ENCODE measurements at places on chromosomes 5 and 9.

DNA sequence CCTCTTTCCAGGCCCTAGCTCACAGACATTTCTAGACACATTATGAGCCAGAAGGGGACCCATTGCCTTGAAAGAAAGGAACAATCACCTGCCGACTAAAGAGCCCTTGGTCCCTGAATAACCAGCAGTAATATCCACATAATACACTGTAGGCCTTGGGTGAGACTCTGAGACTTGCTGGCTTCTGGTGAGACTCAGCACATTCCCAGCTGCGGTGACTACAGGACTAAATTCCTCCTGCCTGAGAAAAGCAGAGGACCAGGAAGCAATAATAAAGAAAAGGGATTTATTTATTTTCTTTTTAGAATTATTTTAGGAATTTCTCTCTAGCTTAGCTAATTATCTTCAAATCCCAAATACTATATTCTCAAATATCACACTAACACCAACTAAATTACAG is 87.8 kb upstream of the RGS7BP start:
- DNase-seq: no peak

GRCh38 chr5:134132372-134133187 is 18.1 kb downstream of the TCF7 start:
- no peak for DNase-seq

DNA sequence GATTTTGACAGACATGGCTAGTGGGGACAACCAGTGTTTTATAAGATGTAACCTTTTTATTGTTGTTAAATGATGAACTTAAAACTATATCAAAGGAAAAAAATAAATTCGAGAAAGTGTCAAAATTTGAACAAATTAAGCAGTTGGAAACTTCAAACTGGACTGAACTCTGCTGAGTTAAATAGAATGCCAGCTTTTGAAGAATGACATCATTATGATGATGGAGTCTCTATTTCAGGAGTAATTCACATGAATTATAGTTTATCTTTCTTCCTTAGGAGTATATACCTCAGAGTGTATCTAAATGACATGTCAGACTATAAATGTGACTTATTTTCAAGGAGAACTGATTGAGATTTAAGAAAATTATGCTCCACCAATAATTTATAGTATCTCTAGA is 125.2 kb downstream of the CAMK4 start:
- DNase-seq: no peak

DNA sequence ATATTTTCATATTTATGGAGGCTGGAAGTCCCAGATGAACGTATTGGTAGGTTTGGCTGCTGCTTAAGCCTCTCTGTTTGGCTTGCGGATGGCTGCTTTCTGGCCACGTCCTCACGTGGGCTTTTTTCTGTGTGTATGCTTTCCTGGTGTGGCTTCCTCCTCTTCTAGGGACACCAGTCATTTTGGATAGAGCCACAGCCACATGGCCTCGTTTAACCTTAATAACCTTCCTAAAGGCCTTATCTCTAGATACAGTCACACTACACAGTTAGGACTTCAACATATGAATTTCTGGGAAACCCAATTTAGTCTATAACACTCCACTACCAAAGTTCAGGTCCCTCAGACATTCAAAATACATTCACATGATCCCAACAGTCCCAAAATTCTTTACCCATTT is 26.9 kb downstream of the NUTM2F start:
- no peak for DNase-seq

DNA sequence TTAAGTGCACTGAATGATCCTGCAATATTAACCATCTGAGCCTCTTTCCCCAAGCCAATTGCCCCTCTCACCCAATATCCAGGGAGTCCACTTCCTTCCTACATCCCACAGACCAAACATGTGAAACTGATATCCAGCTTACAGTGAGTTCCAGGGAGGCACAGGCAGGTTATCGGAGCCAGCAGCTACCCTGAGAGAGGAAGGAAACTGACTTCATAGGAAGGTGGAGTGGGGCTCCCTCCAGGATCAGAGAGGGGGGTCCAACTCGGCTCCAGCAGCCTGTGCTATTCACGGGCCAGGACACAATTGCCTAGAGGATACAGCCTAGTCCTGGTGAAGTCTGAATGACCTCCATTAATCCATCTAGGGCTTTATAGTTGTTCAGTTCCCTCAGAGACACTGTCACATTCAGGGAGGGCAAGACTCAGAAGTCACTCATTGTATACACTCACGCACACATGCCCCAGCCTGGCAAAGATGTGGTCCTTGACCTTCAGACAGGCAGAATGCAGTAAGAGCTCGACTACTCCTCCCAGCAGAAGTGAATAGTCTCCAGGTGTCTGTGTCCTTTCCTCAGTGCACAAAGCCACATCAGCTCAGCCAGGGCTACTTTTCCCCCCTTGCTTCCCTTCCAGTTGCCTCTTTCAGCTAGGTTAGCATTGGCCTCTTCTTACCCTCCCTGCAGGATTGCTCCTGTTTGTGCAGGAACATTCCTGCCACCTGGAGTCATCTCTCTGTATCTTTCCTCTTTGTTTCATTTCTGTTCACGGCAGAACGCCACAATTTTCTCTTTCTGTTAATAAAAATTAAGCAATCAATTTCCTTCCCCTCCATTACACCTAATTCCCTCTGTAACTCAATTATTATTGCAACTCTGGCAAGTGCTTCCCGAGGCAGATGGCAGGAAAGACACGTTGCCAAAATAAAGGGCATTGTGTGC is 501.7 kb downstream of the ARHGEF28 start:
- no peak for DNase-seq

GRCh38 chr5:15835514-15835913 is 335.5 kb downstream of the FBXL7 start:
- no peak for DNase-seq

GRCh38 chr5:38692781-38693527 is 136.5 kb upstream of the LIFR start:
- DNase-seq: no peak

GRCh38 chr5:448061-448765 is 5.2 kb downstream of the EXOC3 start:
- DNase-seq: peak; percentile 88

GRCh38 chr5:1378096-1378495 is 33.2 kb upstream of the CLPTM1L start:
- DNase-seq: no peak

DNA sequence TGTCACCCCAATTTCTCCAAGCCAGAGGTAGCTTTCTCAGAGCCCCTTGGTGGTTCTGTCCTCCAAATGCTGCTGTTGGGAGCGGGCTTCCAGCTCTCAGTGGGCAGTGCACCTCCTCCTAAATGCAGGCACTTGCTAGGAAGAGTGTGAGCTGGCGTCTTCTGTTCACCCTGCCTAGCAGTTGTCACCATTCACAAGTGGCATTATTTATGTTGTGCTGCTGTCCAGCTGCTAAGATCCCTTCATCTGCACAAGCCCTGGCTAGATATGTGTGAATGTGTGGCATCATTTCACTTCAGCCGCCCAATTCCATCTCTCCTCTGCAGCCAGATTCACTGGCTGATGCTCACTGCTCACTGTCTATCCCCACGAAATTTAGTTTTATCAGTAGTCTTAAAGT is 43.7 kb downstream of the SLC36A1 start:
- DNase-seq: no peak

DNA sequence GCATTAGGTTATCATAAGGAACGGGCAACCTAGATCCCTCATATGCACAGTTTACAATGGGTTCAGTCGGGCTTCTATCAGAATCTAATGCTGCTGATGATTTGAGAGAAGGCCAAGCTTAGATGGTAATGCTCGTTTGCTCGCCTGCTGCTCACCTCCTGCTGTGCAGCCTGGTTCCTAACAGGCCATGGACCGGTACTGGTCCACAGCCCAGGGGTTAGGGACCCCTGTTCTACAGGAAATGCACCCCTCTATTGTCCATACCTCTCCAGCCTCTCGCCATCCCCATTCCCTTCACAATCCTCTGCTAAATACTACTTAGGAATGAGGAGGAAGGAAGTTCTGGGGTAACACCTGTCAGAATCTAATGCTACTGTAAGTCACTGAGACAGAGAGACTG is 75.1 kb downstream of the OXCT1 start:
- DNase-seq: no peak

- no peak for DNase-seq
Observed at GRCh38 chr5:127038550-127038949, 8.2 kb upstream of the MARCHF3 start.

DNA sequence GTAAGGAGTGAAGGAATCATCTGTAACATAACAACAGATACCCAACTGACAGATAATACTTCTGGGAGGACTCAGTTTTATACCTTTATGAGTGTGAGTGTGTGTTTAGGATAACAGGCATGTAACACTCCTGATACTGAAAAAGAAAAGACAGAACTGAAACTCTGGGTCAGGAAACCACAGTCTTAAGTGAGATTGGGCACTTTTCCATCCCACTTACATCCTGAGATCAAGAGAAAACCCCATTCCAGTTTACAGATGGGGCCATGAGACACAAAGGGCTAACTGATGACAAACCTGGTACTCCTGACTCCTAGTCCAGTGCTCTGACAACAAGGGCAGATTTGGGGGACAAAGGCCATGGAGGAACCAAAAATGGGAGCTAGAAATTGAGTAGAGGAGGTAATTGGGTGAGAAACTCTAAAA is 18.0 kb downstream of the IL5 start:
- no peak for DNase-seq

GRCh38 chr5:53114988-53115387 is 5.4 kb upstream of the MOCS2 start:
- DNase-seq: no peak

- DNase-seq: no peak
Observed at GRCh38 chr5:78004559-78004958, 228.4 kb upstream of the TBCA start.

GRCh38 chr5:155953335-155953734 is 373.6 kb upstream of the SGCD start:
- DNase-seq: no peak

GRCh38 chr5:144142824-144143162 is 27.7 kb downstream of the YIPF5 start:
- DNase-seq: no peak

DNA sequence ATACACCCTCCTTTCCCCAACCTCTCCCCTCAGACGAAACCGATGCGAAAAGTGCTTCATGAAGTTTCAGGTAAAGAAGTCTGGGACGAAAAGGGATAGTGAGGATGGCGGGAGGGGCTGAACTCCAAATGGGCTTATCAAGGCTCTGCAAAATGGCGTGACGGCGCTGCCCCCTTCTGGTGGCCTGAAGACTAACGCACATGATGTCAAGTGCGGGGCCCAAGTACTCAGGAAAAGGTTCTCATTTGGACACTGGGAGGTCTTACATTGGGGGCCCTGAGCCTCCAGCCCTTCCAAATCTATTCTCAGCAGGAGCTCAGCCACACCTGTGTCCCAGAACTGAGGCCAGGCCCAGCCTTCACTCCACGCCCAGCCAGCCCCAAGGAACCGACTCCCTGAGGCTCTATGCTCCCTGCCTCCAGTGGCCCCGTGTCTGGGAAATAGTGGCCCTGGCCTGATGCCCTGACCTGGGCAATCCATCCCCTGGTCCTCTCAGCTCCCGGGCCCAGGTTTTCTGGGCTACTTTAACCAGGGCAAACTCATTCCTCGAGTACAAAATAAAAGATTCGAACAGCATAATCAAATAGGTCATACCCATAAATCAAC is 119.9 kb downstream of the KCNIP1 start:
- DNase-seq: peak; percentile 54

- no peak for DNase-seq
Observed at GRCh38 chr5:129748913-129749880, 1.3 kb downstream of the MINAR2 start.

GRCh38 chr9:130242270-130243014 is 23.1 kb upstream of the HMCN2 start:
- DNase-seq: no peak

DNA sequence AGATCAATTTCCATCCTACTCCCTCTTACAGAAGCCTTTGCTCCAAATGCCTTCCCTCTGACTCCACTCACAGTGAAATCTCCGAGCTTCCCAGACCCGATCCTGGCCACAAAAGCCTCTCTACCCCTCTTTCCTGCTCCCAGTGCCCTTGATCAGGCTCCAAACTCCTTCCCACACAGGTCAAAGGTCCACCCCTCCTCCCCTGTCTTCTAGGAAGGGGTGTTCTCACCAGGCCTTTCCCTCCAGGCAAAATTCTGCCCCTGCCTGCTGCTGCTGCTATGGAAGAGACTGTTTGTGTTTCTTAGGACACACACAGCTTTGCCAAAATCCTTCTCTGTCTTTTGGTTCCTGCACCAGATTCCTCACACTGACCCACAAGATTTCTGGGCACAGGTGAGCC is 85.8 kb upstream of the ALDH1A1 start:
- no peak for DNase-seq

DNA sequence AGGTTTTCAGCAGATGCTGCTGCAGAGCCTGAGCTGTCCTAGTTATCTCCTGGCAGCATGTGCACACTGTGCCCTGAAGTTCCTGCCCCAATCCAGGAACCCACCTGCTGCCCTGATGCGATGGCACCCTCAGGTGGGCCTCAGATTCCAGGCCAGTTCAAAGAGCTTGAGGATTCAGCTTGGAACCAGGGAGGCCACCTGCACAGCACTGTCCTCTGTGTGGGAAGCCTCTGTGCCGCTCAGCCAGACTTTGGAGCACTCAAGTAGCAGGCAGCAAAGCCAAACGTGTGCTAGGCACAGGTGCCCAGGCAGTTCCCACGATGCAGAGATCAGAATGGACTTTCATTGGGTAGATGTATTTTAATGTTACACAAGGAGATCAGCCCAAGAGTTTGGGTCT is 132.8 kb upstream of the RAPGEF1 start:
- DNase-seq: no peak

DNA sequence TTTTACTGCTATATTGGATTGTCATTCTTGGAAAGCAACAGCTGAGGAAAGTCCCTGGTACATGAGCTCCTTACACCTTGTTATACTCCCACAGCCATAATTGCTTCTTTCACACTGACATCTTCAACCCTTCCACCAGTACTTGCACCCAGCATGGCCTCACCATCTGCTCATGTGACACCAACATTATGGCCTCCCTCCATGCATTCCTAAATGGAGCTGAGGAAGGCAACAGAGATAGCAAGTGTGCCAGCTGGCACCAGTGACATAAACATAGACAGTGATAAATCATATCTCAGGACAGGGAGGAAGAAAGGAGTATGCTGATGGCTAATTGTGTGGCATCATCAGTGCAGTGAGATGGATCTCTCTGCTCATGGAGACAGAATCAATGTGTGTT is 119.5 kb downstream of the BAAT start:
- no peak for DNase-seq

DNA sequence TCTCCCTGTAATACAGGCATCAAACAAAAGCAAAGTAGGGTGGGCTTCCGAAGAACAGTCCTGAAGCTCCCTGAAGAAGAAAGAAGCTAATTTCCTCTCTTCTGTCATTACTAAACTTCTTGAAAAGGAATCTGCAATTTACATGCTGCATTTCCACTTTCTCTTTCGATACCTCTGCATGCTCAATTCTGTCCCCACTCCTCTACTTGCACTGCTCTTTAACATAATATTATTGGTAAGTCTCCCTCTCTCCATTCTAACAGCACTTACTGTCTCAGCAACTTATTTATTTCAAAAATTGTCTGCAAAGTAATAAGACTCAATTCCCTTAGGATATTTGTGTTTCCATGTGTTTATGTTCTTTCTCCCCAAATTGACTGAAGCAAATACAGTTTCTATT is 3.9 kb upstream of the PLPP1 start:
- no peak for DNase-seq
